ENCODE measurements at places on chromosomes 7 and 10.

DNA sequence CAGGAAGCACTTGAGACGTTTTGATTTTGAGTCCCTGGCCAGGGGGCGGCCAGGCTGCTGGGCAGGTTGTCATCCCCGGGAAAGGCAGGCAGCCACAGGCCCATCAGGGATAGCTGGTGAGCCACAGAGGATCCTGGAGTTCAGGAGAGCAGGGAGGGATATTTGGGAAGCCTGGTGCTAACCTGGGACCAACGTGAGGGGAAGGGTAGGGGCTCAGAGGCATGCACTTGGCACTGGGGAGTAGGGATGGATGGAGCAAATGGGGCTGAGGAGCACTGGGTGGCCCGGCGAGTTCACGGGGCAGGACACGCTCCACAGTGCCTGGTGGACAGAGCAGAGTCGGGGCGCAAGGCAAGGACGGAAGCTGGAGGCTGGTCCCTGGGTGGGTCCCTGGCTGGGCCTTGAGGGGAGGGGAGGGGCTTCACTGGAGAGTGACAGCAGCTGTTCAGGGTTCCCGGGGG lies 30.2 kb downstream of the LRRC27 start:
- no peak for DNase-seq

DNA sequence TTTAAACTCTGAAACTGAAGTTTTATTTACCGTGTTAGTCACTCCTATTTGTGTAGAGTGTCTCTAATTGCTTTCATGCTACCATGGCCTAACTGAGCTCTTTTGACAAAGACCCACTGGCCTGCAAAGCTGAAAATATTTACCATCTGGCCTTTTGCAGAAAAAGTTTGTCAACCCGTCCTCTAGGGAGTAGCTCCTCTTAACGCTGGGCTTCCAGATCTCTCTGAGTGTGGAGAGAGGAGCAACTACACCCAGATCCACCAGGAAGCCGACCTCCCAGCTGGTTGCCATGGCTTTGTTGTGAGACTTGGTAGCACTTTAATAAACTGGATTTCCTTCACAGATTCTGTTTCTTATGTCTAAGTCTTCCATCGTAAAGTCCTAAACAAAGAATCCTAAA lies 4.2 kb upstream of the C10orf71 start:
- no peak for DNase-seq

DNA sequence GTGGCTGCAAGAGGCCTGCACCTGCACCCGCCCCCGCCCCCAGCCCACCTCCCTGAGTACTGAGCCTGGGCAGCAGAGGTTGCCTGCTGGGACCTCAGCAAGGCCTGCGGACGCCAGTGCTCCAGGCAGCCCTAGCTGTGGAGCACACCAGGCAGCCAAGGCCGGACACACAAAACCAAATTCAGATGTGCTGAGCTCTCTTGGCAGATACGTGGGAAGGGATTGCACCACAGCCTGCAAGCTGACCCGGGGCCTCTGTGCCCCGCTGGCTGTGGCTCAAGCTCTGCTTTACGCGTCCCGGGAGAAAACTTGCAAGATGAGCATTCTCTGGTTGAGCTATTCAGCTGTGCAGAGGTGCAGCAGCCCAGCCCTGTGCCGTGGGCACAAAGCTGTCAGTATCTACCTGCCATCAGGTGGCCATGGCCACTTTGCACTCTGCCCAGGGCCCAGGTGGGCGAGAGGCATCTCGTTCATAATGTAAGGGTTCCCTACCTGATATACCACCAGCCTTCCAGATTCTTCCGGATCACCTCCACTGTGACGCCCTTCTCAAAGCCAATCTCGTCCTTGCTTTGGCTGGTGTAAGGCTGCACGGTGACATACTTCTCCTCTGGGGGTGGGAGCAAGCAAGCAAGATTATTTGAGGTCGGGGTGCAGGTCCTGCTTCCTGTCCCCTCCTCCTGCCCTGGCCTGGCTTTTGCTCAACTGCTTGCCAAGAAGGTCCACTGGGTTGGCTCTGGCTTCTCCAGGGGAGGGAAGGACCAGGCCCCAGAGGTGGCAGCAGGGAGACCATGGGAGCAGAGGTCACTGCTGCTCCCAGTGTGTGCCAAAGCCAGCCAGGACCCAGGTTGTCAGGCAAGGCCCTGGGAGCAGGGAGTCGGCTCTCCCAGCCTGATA lies 123.4 kb downstream of the NEURL1 start:
- DNase-seq, result no peak

DNA sequence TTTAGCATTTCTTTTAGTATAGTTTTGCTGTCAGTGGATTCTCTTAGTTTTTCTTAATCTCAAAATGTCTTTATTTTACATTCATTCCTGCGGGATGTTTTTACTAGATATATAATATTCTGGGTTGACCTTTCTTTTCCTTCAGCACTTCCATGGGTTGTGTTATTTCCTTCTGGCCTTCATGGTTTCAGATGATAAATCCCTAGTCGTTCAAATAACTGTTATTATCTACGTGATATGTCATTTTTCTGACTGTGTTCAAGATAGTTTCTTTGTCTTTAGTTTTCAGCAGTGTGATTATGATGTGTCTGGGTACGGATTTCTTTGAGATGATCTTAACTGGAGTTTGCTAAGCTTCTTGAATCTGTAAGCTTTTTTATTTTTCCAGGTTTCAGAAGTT lies 75.7 kb upstream of the ELN start:
- no peak for DNase-seq

DNA sequence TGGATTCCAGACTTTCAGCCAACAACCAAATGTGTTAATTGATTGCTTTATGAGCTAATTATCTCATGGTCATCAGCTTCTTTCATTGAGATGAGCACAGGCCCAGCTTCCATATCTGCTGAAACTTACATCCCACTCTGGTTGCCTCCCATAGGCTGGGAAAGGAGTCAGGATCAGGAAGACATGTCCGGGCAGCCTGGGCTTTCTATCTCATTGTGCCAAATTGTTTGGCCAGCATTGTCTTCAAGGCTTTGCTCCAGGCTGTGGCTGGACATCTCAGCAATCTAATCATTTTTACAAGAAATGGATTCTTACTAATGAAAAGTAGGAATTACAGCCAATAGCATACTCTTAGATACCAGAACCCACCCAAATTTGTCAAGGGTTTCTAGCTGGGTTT lies 295.2 kb downstream of the CXCL12 start:
- DNase-seq, result no peak

GRCh38 chr7:54336800-54337199 lies 205.4 kb upstream of the VSTM2A start:
- DNase-seq, result no peak

GRCh38 chr7:155470686-155471638 lies 13.0 kb downstream of the EN2 start:
- DNase-seq, result no peak

- no peak for DNase-seq
Observed at GRCh38 chr10:113183573-113183972, 233.5 kb downstream of the TCF7L2 start.

GRCh38 chr7:150755473-150756099 lies 18.4 kb downstream of the GIMAP5 start:
- DNase-seq, result no peak

GRCh38 chr7:115299397-115300037 lies 377.6 kb downstream of the MDFIC start:
- DNase-seq, result no peak

DNA sequence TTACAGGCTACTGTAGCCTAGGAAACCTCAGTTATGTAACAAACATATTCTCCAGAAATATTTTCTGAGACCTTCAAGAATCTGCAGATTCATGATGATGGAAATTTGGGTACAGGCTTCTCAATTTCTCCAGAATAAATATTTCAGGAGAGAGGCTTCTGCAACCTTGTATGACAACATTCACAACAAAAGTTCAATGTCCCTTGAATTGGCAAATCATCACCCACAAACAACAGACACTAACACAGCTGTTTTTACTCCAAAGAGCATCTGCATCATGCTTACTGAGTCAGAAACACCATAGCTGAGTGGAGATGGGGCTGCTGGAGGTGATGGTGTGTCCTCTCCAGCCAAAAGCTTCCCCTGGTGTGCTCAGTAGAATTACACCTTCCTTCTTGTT lies 9.3 kb upstream of the COBL start:
- DNase-seq, result no peak

- DNase-seq, result no peak
Observed at GRCh38 chr10:60957667-60958221, 13.8 kb upstream of the RHOBTB1 start.

GRCh38 chr7:28700096-28700495 lies 258.0 kb downstream of the TRIL start:
- no peak for DNase-seq

DNA sequence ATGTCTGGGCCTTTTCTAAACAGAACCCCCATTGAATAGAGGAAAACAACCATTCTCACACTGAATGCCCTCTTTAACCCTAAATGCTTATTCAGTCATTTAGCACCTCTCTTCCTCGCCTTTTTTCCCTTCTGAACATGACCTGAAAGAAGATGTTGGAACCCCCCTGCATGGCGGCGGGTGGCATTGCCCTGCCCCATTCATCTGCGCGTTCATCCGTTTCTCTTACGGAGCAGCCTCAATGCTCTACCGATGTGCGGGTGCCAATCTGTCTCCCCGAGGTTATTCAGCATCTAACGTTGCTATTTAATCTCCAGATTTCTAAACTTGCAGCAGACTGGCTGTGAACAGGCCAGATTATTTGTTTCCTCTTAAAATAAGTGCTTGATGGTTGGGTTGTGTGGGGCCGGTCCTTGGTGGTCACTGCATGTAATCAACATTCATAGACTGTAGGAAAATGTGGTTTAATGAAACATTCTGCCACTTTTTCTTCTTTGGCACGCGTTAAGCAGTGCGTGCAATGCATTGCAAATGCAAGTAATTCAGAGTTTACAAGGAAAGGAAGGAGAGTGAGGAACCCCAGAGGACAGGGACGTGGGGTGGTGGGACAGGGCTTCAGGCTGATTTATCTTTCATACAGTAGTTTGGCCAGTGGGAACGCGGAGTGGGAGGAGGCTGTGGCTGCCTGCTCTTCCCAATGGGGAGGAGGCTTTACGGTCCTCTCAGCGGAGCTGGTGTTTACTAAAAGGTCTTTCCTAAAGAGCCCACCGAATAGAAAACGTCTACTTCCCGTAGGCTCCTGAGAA lies 286.7 kb downstream of the DPP6 start:
- no peak for DNase-seq

- DNase-seq, result no peak
Observed at GRCh38 chr7:17155529-17155928, 142.9 kb upstream of the AHR start.

DNA sequence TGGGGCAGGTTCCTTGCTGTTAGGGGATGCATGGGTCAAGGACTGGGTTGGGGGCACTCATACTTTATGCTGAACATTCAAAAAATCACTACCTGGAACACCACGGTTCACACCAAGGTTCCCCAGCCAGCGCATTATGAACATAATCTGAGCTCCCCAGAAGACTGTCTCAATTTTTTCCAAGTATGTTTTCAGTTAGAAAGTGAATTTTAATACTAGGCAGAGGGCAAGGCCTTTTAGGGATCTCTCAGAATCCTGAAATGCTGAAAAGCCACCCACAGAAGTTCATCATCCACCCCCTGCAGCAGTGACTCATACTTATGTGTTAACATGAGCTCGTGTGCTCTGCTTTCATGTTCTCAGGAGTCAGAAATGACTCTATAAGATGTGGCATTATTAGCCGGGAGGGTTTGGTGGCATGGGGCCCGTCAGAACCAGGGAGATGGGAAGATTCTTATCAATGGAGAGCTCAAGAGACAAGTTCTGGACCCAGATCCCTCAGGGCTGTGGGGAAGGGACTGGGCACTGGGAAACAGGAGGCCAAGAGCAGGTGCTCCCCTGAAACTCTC lies 185.2 kb upstream of the ITGB1 start:
- DNase-seq, result no peak

DNA sequence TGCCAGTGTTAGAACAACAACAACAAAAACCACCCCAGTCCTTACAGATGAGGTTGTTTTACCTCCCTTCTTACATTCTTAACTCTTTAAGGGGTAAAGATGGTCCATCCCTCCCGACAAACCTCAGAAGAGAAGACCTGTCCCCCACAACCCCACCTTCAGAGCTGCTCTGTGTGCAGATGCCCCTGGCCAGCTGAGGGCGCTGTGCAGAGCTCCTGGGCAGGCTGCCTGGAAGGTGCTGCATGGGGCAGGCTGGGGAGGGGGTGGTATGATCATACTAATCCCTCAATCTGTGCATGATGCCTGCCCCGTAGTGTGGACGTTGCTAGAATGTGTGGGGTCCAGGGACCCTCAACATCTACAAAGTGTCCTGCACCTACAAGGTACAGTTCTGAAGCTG lies 387.1 kb downstream of the INHBA start:
- no peak for DNase-seq

- peak; percentile 61 for DNase-seq
Observed at GRCh38 chr10:79292891-79293746, 54.1 kb upstream of the PPIF start.

DNA sequence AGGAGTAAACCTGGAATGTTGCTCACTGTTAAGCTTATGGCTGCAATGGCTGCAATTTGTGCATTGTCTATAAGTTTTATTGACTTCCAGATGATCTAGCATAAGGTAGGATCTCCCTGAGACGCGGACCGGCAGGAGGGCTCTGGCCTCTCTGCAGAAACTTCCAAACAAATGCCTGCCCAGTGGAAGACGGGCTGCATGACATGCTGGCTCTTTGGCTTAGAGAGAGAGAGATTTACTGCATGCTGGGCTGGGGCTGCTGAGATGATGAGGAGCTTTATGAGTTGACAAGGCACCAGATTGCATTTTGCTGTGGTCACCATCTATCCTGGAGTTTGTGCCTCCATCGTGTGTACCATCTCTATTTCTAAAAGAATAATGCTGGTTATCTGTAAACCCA lies 193.2 kb downstream of the GALNT17 start:
- DNase-seq, result no peak

- no peak for DNase-seq
Observed at GRCh38 chr10:96826438-96826837, 5.7 kb upstream of the LCOR start.

- DNase-seq, result no peak
Observed at GRCh38 chr10:92126100-92126650, 164.7 kb downstream of the CPEB3 start.

DNA sequence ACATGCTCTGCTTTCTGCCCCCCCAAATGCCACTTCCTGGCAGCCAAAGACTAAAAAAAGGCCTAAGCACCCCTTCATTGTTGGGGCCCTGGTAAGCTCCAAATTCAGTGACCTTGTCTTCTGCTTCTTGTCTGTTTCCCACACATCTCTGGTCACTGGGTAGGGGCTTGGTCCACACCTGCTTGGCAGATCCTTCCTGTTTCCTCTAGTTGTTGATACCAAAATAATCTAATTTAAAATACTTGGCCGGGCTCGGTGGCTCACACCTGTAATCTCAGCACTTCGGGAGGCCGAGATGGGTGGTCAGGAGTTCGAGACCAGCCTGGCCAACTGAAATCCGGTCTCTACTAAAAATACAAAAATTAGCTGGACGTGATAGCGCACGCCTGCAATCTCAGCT lies 130.6 kb downstream of the CAMK1D start:
- DNase-seq, result no peak

GRCh38 chr10:131311661-131312477 lies at the start of gene TCERG1L:
Gene TCERG1L, minus strand, starts transcription at chr10:131311721. Its CDS starts 86 bp downstream, at chr10:131311635.
- peak; percentile 42 for DNase-seq

All from frontal cortex (tissue), 4 donors.